HFFc6 (cell line): ENCODE measurements at places on chromosomes 12 and 14. TPM values are rescaled to one million over a fixed set of nuclear protein-coding genes. Genes with fewer than 3 reads are reported as not detected.
A peak's percentile ranks its signal among the peaks of the same experiment; 100 is the strongest.

DNA sequence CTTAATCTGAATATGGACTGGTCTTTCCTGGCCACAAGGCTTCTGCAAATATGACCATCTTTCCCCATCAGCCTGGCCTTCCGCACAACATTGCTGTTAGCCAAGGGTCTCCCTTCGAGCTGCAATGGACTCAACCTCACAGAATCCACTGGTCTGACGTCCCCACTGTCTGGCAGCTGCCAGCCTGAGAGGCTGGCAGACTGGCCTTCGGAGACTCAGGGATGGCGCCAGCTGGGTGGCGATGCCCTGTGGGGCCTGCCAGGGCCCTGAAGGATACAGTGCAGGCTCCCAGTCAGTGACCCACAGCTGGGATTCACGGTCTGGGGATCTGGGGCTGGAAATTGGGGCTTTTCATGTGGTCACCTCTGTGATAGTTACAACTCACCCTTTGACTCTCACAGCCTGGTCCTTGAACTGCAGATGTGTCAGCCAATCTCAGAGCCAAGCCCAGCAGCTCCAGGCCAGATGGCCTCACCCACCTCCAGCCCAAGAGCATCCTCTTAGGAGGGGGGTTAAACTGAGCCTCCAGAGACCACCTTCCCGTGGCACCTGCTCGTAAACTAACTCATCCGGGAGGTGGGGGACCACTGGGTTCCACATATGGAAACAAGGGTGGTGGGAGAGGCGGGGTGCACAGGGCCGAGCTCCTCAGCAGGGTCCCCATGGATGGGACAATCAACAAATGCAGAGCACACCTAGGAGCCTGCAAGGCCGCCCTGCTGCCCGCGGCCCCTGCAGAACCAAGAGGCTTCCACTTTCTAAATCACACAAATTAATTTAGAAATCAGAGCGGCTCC is 21.1 kb upstream of the C14orf180 start:
- DNase-seq: no peak

The OAS2 gene
- 0.28 and 0.42 TPM in 2 replicates for total RNA-seq

DNA sequence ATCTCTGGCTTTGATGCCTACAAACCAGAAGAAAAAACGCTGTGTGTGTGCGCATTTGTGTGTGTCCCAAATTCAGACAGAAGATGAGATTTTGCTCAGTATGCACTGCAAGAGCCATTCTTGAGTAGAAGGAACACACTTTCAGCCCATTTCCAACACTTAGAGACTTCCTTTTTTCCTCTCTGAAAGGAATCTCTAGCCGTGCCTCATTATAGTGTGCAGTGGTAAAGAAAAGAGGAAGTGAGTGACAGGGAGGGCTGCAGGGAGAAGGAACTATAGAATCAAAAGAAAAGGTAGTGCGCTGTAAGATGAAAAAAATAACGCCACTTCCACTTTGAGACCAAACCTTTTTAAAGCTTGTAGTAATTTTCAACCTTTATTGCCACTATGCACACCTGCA is 1400.9 kb upstream of the FLRT2 start:
- DNase-seq: no peak

DNA sequence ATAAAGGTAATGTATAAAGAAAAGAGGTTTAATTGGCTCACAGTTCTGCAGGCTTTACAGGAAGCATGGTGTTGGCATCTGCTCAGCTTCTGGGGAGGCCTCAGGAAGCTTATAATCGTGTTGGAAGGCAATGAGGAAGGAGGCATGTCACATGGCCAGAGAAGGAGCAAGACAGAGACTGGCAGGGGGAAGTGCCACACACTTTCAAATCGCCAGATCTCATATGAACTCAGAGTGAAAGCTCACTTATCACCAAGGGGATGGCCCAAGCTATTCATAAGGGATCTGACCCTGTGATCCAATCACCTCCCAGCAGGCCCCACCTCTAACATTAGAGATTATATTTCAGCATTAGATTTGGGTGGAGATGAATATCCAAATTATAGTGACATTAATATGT is 26.3 kb downstream of the LDHB start:
- no peak for DNase-seq

DNA sequence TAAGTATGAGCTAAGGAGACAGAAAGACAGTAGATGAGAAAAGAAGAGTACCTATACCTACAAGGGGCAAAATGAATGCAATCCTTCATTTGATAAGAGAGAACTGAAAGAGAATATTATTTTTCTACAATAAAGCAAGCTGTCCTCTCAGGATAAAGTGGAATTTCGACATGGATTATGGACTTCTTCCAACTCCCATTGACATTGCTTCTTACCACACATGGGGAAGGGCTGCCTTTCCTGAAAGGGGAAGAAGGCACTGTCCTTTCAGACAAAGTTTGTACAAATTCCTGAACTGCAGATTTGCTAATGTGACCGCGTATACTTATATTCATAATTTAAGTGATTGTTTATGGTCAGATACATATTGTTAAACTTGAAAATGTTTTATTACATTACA is 4.3 kb upstream of the HEBP1 start:
- no peak for DNase-seq

DNA sequence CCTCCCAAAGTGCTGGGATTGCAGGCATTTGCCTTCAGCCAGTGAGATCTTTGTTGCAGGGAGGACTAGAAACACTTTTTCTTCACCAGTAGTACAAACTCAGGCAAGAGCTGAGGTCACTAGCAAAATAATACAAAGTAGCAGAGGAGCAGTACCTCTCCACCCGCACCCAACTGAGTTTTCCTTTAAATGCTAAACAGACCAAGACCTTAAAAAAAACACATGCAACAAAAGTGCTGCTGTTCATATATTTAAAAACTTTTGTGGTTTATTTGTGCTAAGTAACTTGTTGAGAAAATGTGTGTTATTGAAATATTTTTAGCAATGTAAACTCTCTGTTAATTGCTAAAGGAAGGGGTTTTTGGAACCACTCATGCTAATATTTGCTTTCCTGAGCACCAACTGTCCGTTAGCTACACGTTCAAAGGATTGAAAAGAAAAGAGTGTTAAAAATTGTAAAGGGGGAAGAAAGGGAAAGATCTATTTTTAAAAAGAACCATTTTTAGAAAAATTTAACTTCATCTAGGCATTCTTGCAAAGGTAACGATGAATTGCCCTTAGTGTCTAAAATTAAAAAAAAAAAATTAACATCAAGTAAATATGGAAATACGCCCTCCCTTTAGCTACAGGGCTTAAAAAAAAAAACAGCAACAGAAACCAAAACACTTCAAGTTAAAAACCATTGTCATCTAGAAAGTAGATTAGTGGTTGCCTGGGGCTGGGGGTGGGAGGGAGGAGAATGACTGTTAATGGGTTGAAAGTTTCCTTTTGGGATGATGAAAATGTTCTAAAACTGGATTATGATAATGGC is 114.0 kb upstream of the KRAS start:
- no peak for DNase-seq

DNA sequence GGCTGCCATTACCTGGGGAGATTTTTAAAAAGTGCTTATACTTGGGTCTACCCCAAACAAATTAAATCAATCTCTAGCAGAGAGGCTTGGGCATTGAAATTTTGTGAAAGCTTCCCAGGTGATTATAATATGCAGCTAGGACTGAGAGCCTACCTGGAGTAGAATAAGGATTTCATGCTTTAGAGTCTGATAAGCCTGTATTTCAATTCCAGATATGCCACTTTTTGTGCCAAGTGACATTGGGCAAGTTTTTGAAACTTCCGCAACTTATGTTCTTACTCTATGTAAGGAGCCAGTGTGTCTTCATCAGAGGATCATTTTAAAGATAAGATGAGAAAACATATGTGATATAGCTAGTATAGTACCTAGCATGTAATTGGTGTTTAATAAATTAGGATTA is 159.8 kb upstream of the LRIG3 start:
- DNase-seq: no peak

GRCh38 chr14:50410921-50411320 is 14.2 kb upstream of the CDKL1 start:
- DNase-seq: peak; percentile 54

GRCh38 chr14:70622111-70622712 is 19.5 kb upstream of the TTC9 start:
- DNase-seq: peak; percentile 32

GRCh38 chr12:90729736-90730135 is 225.2 kb downstream of the CCER1 start:
- DNase-seq: no peak

DNA sequence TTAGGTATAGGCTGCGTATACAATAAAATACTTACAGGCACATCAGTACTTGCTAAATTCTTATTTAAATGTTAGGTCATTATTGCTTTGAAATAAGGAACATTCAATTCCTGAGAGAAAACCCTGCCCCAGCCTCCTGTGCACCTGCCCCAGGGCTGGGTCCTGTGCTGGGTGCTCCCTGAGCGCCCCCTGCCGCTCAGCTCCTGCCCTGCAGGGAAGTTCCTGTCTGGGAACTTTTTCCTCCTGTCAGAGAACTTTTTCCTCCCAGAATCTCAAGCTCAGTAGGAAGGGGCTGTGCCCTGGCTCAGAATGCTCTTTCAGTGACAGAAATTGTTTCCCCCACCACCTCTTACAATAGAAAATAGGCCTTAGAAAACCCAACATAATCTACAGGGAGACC is 751.1 kb downstream of the TMEM121 start:
- DNase-seq: no peak

- no peak for DNase-seq
Measured at GRCh38 chr14:24196071-24197055, 1.1 kb upstream of the TM9SF1 start.

The DEGS2 gene
- not detected in 2 replicates for total RNA-seq
